EH (cell line): ENCODE measurements at places on chromosomes 4 and X.
A peak's percentile ranks its signal among the peaks of the same experiment; 100 is the strongest.

DNA sequence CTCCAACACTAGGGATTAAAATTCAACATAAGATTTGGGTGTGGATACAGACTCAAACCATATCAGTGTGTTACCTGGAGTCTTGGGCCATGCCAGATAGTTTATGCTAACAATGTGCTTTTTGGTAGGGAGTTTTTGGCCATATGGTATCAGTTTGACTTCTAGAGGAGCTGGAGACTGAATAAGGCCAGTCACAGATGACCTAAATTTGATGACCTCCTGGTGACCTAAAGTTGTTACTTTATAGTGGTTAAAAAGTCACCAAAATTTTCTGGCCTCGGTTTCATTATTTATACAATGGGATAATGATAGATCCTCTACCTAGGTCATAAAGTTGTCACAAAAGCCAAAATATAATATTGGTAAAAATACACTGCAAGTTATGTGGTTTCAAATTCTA is 877.1 kb downstream of the RAPGEF2 start:
- DNase-seq, result no peak

GRCh38 chr4:41609851-41610250 is 71.9 kb downstream of the LIMCH1 start:
- DNase-seq, result no peak

DNA sequence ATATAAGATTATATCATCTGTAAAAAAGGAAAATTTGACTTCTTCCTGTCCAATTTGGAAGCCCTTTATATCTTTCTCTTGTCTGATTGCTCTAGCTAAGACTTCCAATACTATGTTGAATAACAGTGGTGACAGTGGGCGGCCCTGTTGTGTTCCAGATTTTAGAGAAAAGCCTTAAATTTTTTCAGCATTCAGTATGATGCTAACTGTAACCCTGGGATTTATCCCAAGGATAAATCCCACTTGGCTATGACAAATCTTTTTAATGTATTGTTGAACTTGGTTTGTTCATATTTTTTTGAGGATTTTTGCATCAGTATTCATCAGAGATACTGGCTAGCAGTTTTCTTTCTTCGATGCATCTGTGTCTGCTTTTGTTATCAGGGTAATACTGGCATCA is 217.2 kb upstream of the ARSJ start:
- no peak for DNase-seq

DNA sequence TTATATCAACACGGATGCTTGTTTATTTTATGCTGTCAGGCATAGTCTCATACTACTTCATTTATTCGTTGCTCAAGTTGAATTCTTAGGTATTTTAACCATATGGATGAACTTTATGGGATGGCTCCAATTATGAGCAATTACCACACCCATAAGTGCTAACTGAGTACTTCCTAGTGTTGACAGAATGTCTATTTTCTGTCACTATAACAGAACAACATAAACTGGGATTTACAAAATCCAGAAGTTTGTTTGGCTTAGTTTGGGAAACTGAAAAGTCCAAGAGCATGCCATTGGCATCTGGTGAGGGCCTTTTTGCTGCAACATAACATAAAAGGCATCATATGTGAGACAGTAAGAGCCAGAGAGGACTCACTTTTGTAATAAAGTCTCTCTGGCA is 21.0 kb downstream of the SULT1E1 start:
- DNase-seq, result no peak

DNA sequence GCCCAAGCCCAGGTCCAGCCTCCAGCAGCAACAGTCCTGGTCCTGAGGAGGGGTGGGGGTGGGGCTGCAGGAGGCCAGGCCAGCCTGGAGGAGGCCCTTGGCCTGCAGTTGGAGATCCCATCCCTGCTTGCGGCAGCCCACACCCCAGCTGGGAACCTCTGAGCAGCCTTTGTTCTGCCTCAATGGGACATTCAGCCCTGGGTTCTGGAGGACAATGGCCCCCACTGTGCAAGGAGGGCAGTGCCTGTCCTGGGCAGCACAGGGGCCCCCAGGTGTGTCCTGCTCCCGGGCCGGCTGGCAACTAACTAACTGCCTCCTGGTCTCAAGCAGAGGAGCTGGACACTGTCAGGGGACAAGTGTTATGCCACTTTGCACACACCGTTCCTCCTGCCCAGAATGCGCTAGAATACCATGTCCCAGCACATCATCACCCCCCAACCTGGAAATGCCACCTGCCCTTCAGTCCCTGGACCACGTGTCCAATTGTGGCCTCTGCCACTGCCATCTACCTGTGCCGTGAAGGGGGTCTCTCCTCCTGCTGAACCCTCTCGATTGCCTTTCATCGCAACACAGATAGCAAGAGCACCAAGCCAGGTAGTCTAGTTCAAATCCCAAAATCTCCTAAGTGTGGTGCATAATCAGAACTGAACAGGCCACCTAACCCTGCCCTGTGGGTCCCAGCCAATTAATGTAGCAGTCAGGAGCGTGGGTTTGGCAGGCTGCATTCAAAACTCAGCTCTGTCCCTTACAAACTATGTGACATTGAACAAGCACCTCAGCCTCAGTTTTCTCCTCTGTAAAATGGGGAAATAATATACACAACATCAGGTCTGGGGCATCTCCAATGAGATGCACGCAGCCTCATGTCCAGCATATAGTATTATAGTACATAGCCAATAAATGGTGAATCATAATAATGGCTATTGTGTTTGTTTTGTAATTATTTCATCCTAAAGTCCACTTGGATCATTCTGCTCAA is 8.8 kb downstream of the PPP2R2C start:
- DNase-seq, result no peak

- DNase-seq, result no peak
These were observed 26.3 kb downstream of the PPP2R2C start for GRCh38 chr4:6446130-6446482.

DNA sequence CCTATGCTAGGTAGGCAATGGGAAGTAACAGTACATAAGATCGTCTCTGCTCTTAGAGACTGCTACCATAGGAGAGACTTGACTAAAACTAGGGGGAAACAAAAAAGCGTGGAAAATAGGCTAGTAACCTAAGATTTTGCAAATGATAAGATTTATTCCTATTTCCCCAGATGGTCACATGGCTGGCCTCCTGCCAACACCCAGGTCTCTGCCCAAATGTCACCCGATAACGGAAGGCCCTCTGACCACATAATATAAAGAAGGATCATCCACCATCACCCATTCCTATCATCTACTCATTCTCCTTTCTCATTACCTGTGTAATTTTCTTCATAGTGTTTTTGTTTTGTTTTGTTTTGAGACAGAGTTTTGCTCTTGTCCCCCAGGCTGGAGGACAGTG is 4.7 kb downstream of the LAMP2 start:
- DNase-seq, result no peak

- DNase-seq, result no peak
These were observed 37.5 kb downstream of the PPP1R2C start for GRCh38 chrX:42740456-42740855.

GRCh38 chrX:125005863-125006262 is 313.8 kb upstream of the TEX13C start:
- DNase-seq, result no peak

DNA sequence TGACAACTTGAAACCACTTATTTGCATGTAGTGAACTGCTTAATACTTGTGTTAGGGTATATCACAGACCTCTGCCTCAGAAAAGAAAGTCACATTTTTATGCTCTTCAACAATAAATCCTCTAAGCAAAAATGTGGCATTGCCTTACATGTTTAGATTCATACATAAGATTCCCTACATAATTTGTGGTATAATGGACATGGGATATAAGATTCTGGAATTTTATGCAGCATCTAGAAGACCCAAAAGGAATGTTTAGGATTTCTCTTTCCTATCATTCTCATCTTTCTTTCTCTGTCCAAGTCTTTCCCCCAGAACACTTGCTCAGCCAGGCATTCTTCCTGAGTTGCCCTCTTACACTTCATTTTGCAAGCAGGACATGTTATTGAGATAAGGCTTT is 37.7 kb upstream of the TET2 start:
- no peak for DNase-seq

DNA sequence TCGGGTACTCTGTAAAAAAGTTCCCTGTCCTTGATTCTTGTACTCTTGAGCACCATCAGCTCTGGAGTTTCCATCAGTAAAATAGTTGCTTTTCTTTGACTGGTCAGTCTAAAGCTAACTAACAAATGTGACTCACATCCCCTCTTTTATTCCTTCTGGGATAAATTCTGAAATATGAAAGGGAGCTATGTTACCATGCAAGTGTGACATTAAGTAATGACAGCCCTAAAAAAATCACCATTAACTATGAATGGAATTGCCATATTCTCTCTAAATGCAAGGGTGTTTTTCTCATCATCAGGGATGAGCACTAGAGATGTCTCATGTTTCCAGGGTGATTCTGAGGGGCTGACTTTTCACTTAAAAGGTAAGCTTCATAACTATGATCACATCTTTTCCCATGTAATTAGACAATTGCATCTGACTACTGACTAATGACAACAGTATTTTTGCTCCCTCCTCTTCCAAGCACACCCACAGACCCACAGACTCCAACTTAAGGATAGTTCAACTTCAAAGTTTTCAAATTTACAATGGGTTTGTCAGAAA is 26.9 kb upstream of the RASGEF1B start:
- no peak for DNase-seq

DNA sequence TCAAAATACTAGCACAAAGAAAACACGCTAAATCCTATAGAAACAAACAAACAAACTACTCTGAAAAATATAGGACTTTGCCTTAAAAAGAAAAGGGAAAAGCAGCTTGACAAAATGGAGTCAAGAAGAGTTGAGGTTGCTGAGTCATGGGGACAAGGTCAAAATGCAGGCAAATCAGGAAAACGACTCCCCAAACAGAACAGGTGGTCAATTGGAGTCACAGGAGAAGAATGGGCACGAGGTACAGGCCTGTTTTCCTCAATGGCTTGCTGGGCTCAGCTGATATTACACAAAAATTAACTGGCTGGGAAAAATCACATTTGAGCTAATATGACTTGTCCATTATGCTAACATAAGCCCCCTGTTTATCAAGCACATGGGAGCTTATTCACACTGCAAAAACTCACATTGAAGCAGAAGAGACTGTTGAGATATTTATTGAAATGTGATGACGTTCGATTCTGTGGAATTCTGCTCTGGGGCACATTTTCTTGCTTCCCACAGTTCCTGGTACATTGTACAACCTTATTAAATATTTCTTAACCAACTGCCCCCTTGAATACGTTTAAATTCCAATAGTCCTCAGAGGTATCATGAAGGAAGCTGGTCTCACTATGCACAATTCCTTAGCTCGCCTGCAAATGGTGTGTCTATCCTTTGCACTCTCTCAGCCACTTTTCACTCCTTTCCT is 1622.1 kb downstream of the STIM2 start:
- peak; percentile 59 for DNase-seq

DNA sequence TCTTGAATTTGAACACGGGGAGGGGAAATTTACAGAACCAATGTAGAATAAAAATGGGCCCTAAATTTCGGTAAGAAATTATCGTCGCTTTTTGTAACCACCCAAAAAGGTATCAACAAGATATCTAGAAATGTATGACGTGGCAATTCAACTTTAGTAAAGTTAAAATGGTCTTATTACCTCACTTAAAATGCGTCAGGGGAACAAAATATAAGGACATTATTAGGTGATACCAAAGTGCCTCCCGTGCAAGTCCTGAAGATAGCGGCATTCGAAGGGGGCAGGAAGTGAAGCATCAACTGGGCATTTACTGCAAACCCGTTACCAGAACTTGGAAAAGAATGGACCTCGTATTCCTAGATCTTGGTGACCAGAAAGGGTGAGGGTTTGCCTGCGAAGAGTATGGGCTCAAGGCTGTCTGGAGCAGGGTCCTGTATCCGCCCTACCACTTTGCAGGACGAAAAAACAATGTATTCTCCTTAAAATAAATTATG is 980 bp downstream of the AP1S2 start:
- DNase-seq, result peak; percentile 29

DNA sequence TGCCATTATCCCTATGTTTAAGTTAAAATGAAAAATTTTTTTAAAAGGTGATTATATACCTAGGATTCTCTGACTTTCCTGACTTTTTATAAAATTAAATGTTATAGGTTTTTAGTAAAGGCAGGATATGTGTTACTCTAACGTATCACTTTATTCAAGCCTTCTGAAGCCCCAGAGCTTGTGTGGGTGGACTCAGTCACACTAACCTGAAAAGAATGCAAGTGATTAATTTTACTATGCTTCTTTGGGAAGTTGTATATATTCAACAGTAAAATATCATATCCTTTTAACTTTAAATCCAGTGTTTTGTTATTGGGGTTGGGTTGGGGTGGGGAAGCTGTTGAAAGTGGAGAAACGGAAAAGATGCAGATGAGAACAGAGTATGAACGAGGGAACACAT is 22.8 kb downstream of the PDLIM3 start:
- DNase-seq, result peak; percentile 33

- DNase-seq, result no peak
These were observed 347.3 kb downstream of the SPRY1 start for GRCh38 chr4:123743848-123744247.

DNA sequence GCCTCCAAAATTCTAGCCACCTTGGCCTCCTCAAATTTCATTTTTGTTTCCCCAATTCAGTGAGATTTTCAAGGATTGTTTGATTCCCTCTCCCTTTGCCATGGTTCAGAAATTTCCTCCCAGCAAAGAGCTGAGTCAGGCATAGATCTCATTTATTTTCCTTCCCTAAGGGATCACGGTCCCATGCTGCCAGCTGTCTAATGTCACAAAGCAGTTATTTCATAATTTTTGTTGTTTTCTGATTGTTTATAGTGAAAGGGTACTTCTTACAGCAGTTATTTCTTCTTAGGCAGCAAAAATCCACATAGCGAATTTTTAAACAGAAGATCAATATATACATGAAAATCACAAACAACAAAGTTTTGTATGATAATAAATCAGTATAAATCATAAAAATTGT is 470.5 kb upstream of the MAGEB18 start:
- DNase-seq, result no peak

GRCh38 chrX:46770000-46770816 is 11.3 kb upstream of the SLC9A7 start:
- DNase-seq, result peak; percentile 76

DNA sequence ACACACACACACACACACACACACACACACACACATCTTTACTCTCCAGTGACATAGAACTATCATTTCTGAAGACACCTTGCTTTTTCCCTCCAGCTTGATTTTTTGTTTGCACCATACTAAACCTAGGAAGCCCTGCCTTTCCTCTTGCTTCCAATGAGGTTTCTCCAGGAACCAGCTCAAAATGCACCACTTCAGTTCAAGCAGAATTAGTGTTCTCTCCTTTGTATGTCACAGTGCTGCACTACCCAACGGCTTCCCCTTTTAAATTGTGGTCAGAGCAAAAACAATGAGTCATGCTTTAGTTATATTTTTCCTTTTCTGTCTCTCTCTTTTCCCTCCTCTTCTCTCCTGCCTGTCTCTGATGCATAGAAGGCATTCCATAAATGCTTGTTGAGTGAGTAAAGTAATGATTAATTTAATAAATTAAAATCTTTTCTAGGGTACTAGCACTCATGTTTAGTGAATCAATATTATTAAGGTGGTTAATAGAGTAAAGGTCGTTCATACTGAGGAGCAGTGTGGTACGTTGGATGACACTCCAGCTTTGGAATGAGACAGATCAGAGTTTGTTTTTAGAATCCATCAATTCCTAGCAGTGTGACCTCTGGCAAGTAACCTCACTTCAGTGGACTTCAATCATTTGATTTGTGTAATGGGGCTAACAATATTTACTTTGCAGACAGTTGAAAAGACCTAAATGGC is 5.9 kb downstream of the RTL3 start:
- DNase-seq, result peak; percentile 90
